Choroid plexus epithelial cell (primary cell): ENCODE measurements at places on chromosomes 7 and 10.

GRCh38 chr10:14235566-14236195 is 95.0 kb downstream of the FRMD4A start:
- no peak for DNase-seq

- no peak for DNase-seq
Measured at GRCh38 chr10:48285710-48286109, 11.2 kb upstream of the FRMPD2 start.

DNA sequence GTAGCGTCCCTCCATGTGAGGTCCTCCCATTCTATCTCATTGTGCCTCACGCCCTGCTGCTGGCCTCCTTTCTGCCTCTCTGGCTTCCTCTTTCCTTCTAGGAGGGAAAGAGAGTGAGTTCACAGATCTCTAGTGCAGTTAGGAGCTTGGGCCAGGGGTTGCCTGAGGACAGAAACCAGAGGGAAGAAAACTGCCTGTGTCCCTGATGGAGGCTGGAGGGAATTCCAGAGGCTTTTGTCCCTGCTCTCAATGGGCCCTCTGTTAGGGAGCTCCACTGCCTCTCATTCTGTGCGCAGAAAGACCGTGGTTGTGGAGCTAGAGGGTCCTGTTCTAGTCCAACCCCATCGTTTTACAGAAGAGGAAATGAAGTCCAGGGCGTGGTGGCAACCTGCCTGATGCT is 4.6 kb downstream of the MARVELD1 start:
- no peak for DNase-seq

- DNase-seq, result peak; percentile 67
Measured at GRCh38 chr10:17213646-17214349, 12.3 kb upstream of the TRDMT1 start.

GRCh38 chr7:72403458-72404076 is 8.6 kb downstream of the CALN1 start:
- no peak for DNase-seq

GRCh38 chr10:32317795-32318357 is 29.1 kb downstream of the EPC1 start:
- no peak for DNase-seq

DNA sequence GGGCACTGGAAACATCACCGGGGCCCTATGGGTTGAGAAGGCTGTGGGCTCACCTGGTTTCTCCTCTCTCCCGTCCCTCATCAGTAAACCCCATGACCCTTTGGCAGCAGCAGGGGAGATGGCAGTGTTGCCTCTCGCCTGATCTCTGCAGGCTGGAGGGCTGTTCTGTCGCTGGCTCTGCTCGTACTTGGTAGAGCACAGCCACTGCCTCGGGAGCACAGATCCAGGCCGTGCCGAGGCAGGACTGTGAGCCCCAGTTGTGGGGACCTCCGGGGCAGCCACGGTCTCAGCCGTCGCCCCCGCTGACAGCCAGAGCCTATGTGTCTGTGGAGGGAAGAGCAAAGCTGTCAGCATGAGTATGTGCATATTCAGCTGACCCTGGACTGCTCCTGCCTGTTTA is 94.9 kb downstream of the PTPRE start:
- DNase-seq, result no peak

DNA sequence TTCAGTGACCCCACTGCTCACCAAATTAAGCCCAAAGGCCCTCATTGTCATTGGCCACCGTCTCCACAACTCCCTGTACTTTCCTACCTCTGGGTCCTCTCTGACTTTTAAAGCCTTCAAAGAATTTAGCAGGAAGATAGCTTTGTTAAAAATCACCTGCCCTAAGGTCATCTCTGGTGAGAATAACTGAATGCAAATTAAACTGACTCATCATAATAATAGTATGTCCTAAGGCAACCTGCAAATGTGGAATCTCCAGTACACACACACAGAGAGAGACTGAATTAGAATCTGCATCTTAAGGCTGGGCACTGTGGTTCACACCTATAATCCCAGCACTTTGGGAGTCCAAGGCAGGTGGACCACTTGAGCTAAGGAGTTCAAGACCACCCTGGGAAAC is 24.1 kb downstream of the OAT start:
- DNase-seq, result no peak
